ENCODE measurements at places on chromosomes 7 and 10.

- DNase-seq: no peak
These were observed 188.5 kb upstream of the SHH start for GRCh38 chr7:156000601-156001396.

- no peak for DNase-seq
These were observed 104.0 kb downstream of the JAZF1 start for GRCh38 chr7:28076423-28077200.

GRCh38 chr10:71064413-71065118, 147.8 kb upstream of the UNC5B start:
- DNase-seq: no peak

GRCh38 chr7:158414486-158414961, 173.1 kb downstream of the PTPRN2 start:
- peak; percentile 96 for DNase-seq

DNA sequence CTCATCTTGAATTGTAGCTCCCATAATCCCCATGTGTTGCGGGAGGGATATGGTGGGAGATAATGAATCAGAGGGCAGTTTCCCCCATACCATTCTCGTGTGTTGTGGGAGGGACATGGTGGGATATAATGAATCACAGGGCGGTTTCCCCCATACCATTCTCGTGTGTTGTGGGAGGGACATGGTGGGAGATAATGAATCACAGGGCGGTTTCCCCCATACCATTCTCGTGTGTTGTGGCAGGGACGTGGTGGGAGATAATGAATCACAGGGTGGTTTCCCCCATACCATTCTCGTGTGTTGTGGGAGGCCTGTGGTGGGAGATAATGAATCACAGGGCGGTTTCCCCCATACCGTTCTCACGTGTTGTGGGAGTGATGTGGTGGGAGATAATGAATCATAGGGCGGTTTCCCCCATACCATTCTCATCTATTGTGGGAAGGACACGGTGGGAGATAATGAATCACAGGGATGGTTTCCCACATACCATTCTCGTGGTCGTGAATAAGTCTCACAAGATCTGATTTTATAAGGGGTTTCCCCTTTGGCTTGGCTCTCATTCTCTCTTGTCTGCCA, 271.0 kb downstream of the MAD1L1 start:
- DNase-seq: no peak

DNA sequence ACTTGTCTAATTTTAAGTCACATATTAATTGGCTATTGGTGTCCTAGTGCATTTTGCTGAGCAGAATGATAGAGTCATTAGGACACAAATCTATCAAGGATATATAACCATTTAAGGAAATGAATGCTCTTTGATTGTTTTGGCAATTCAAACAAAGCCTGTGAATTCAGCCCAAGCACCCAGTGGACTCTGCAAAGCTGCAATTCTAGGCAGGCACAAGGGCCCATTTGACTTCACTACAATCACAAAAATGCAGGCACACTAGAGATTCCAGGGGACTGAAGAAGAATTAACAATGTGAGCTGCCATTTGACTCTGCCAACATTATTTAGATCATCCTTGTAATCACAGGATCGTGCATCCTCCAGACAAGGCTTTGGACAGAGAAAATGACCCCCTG, 544.2 kb upstream of the PHF14 start:
- no peak for DNase-seq

GRCh38 chr7:112076324-112076723, 129.9 kb downstream of the DOCK4 start:
- no peak for DNase-seq

DNA sequence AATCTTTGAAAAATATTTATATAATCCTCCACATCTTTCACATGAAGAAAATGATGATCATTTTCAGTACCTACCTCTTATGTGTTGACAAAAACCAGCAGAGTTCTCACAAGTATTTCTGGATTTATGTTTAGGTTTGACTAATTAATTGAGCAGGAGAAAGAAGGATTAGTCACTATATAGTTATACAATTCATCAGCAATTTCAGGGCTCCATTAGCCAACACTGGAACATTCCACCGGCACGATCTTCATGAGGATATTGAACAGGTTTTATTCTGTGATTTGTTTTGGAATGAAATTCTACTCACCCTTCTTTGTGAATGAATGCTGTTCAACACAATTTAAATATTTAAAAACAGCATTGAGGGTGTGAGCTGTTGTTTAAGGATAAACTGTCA, 163.2 kb downstream of the SEM1 start:
- no peak for DNase-seq

- DNase-seq: no peak
These were observed 288.7 kb downstream of the WDR37 start for GRCh38 chr10:1344846-1345245.

GRCh38 chr7:150321788-150322113, 1.4 kb upstream of the LRRC61 start:
- no peak for DNase-seq

GRCh38 chr7:81611040-81611439, 158.8 kb downstream of the HGF start:
- DNase-seq: no peak

- DNase-seq: peak; percentile 32
These were observed 106.7 kb downstream of the TNS3 start for GRCh38 chr7:47474937-47475879.

DNA sequence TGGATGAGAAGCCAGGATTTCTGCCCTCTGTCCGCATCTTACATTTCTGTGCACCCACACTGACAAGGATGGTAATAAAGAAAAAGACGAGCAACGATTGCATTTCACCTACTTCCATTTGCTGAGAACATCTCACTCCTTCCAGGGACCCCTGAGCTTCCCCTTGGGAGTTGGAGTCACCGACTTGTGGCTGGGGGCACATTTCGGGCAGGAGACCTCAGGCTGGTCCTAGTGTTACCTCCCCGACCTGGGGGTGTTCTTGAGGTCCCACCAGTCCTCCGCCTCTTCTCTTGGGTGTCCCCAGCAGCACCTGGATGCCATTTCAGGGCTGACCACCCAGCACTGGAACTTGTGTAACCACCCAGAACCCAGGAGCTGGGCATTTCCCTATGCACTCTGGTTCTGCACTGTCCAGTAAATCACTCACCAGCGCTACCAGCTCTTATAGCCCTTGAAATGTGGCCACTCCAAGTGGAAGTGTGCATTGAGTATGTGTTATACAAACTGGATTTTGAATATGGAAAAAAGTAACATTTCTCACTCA, 84.9 kb downstream of the LANCL2 start:
- DNase-seq: no peak

GRCh38 chr10:76291885-76292284, 860.5 kb downstream of the LRMDA start:
- DNase-seq: no peak
